ENCODE measurements at places on chromosomes 1 and 21.
A peak's percentile ranks its signal among the peaks of the same experiment; 100 is the strongest.

GRCh38 chr21:32539378-32539777, 45.9 kb downstream of the TCP10L start:
- no peak for DNase-seq

- peak; percentile 37 for DNase-seq
Measured at GRCh38 chr1:156417401-156418020, 48.5 kb downstream of the RHBG start.

DNA sequence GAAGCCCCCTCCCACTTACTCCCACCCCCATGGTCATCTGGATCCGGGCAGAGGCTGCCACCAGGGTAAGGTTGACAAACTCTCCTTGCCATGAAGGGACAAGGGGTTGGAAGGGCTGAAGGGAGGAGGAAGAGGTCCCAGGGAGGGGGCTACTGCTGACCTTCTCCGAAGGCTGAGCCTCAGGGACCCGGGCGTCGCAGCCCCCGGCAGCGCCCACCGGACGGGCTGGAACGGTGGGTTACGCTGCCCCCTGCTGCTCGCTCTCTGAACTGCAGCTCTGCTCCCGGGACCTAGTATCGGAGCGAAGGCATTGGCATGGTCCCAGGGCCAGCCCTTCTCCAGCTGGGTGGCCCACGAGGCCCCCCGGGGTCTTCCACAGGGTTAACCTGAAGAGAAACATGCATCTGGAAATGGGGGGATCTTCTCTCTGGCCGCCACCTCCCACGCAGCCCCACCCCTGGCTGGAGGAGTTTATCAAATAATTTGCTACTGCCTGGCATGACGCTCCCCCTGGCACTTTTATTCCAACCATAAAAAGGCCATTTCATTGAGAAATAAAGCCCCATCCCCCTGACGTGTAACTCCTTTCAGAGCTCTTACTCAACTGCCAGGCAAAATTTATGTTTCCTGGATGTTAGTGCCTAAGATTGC, 70.4 kb upstream of the TARDBP start:
- no peak for DNase-seq

DNA sequence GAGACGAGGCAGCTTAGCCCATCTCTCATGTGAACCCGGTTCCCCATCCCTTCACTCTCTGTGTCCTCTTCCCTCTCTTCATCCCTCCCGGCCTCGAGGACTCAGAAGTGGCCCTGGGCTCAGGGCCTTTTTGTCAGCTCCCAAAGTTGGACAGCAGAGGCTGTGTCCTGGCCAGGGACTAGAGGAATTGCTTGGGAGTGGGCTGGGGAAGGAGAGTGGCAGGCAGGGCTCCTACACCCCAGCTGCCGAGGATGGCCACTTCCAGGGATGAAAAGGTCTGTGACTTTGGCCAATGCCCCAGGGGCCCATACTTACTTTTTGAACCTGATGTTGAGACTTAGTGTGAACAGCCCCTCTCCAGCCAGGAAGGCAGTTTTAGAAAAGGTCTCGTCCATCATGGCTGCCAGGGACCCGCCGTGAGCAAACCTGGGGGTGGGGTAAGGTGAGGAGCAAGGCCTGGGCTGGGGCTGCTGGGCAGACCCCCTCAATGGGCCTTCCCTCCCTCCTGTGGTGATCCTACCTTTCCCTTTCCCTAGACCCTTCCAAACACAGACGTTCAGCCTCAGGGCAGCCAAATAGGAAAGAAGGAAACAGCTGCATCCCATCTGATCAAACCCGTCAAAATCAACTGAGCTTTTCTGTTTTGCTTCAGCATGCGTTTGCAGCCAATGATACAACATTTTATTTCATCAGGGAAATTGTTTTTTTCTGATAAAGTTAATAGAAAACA, 5.5 kb downstream of the THEM5 start:
- no peak for DNase-seq

GRCh38 chr1:111983500-111983899, 6.0 kb downstream of the KCND3 start:
- DNase-seq: no peak

GRCh38 chr1:14672005-14672404, 73.5 kb downstream of the KAZN start:
- DNase-seq: no peak

GRCh38 chr1:9315411-9316079, 22.9 kb downstream of the SPSB1 start:
- DNase-seq: no peak

- DNase-seq: no peak
Measured at GRCh38 chr1:168689726-168690602, 39.0 kb downstream of the DPT start.

- no peak for DNase-seq
Measured at GRCh38 chr1:147772570-147772969, 12.2 kb upstream of the GJA5 start.

- no peak for DNase-seq
Measured at GRCh38 chr1:28519946-28520725, 14.3 kb downstream of the RCC1 start.

GRCh38 chr1:101311146-101311920, 74.5 kb downstream of the S1PR1 start:
- no peak for DNase-seq

DNA sequence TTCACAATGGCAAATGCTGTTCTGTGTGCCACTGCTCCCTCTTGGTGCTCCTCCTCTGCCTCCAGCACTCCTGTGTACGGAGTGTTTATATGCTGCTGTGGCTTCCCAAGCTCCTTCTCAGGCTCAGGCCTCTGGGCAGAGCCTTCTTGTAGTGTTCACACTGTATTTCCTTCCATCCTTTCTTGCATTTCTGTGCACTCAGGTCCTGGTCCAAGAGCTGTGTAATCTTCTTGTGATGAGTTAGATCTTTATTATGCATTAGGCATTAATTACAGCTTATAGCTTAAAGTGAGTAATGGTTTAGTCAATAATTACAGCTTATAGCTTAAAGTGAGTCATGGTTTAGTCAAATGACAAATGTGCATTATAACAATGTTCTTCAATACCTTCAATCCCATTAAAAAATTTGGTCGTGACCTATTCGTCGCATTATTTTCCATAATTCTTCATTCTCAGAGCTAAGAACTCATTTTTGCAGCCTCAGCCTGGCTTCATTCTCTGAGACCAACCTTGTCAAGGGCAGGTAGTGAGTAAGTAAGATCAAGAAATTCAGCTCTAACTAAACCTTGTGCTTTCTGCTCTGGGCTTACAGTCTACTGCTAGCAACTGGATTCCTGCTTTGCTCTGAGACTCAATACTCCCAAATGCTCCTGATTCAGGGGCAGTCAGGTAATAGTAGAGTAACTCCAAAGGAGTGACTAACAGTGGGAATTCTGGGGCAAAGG, 154.5 kb upstream of the SPAG17 start:
- no peak for DNase-seq

DNA sequence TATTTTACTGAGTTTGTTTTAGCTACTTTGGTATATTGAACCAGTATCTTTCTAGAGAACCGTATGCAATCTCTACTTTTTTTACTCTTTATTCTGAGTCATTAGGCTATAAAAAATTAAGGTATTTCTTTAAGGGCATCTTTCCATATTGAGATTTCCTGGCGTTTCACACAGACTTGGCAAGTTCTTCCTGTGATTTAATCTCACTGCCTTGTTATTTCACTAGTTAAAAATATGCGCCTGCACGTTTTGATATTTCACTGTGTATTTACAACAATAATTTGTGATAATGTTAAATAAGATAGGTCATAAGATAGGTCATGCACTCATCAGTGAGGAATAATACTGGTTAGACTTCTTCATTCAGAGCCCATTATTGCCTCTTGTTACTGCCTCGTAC, 16.2 kb upstream of the CR1L start:
- no peak for DNase-seq

DNA sequence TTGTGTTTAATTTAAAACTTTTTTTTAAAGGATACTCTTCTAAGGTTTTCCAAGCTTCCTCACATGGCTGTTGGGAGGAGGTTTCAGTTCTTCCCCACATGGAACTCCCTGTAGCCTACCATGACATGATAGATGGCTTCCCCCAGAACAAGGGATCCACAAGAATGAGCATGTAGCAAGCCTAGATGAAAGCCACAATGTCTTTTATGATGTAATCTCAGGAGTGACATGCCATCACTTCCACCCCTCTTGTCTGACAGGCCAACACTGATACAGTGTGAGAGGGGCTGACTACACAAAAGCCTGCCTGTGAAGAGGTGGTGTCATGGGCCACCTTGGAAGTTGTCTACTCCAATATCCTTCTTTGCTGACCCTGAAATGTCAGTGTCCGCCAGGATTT, 32.0 kb downstream of the CD34 start:
- DNase-seq: no peak

DNA sequence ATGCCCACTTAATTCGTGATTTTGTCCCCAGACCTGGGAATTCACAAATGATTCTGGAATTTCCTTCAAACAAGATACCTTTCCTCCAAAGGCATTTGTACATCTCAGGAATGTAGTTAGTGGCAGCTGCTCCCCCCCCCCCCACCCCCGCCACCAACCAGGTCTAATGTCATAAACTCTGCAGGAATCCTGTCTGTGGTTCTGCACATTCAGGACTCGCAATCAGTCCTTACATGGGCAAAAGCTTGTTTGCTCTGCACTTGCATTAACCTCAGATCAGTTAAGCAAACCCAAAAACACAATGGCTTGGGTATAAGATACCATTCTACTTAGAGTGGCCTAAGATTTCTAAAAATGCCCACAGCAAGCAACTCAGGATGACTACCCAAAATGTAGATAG, 143.8 kb downstream of the TGFB2 start:
- DNase-seq: no peak

- DNase-seq: no peak
Measured at GRCh38 chr21:44458971-44459711, 3.8 kb downstream of the LRRC3 start.

- DNase-seq: peak; percentile 68
Measured at GRCh38 chr1:98388441-98388840, 273.1 kb upstream of the SNX7 start.

DNA sequence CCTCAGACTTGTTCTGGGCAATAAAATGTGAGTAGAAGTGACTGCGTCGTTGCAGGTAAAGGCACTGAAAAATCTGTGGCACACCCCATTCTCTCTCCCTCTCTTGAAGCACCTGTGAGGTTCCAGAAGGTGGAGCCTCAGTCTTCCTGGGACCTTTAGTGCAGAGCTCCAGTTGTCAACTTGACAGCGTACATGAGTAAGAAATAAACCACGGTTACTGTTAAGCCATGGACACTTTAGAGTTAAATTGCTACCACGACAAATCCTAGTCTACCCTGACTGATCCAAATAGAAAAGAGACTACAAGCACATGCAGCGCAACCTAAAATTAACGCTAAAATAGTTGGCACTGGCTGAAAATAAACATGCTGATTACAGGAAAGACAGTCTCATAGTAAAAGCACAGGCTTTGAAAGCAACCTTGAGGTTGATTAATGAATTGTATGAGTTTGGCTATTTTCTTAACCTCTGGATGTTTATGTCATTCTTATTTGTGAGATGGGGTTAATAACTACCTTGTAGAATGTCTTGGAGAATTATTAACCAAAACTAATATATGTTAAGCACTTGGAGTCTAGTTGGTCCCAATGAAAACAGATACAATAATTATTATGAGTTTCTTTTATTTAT, 93.0 kb upstream of the PLPPR4 start:
- no peak for DNase-seq
